ENCODE measurements at places on chromosomes 2 and 18.

GRCh38 chr2:14540015-14540414, 92.5 kb upstream of the LRATD1 start:
- DNase-seq: no peak

- no peak for DNase-seq
Measured at GRCh38 chr2:17863539-17863938, 14.9 kb upstream of the KCNS3 start.

- DNase-seq: no peak
Measured at GRCh38 chr2:37773371-37774130, 102.1 kb upstream of the CDC42EP3 start.

DNA sequence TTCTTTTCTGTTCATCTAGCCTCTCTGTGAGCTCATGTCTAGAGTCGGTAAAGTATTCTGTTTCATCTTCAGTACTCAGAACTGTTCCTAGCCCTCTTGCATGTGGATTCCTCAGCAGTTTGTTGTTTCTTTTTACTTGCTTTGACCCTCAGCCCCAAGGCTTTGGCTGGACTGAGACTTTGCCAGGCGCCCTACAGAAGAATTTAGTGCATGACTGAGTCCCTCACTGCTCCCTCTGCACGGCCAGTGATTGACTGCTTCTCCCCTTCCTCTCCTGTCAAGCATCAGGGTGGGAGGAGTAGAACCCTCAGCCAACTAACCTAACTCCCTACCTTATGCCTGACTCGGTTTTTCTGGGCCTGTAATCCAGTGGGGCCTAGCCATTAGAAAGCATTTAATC, 109.8 kb downstream of the ESCO1 start:
- DNase-seq: no peak

- DNase-seq: no peak
Measured at GRCh38 chr2:18814387-18814786, 225.0 kb upstream of the NT5C1B start.

DNA sequence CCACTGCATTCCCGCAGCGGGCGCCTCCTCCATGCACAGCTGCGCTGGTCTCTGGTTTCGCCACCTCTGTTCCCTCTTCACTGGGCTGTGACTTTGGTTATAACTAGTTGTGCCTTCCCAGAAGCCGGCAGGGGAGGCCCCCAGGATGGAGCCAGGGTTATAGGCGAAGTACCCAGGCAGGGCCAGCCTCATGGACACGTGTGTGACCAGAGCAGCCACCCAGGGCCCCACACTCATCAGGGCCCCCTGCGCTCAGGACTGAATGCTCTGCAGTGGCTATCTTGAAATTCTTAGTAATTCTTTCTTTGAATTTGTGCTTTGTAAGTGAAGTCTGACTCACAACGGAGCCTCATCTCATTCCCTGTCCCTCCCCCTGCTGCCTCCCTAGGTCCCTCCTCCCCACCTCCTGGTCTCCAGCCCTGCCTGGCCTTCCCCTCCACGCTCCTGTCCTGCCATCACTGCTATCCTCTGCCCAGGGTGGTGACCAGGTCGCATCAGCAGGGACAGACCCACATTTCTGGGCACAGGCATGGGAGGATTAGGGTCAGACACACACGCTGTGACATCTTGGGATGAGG, 38.1 kb upstream of the LBH start:
- DNase-seq: no peak

DNA sequence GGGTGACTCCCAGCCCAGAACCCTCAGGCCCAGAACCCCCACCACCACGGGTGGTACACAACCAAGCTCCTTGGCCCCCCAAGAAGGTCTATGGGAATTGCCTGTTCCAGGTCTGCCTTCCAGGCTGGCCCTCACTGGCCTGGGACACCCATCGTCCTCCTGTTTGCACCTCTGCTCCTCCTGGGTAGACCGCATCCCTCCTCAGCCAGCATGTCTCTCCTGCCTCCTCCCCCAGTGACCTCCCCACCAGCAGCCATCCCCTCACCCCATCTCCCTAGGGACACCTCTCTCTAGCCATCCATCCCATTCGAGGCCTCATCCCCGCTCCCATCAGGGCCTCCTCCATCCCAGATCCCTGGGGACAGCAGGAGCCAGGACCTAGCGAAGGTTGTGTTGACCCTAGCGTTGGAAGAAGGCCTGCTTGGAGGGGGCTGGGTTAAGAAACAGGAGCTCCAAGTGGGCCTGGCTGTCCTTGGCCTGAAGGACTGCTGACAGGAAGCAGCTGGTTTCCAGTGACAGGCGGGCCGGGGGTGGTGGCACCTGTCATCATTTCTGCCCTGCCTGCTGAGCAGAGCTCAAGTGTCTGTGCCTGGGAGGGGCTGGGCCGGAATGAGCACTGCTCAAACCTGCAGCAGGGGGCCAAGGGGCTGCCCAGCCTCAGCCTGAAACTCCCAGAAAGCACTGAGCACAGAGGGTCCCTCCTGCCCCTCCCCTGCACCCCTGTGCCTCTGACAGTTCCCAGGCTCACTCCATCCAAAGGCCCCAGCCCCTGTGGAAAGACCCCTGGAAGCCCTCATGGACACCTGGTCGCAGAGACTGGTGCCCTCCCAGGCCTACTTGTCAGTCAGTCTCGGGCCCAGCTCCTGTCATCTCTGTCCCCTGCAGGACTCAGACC, 96.0 kb upstream of the OTOS start:
- peak; percentile 81 for DNase-seq
